ENCODE measurements at places on chromosomes 12 and 14. TPM values are rescaled to one million over a fixed set of nuclear protein-coding genes. Genes with fewer than 3 reads are reported as not detected.

- no peak overlapping the region for H3K27ac ChIP-seq
- H3K27me3 ChIP-seq, result no peaks in the 10 kb centered on the region
- H3K4me1 ChIP-seq, result peaks cover 5% of the 10 kb centered on the region
- H3K4me3 ChIP-seq, result no peak overlapping the region
- H3K36me3 ChIP-seq, result no peaks in the 10 kb centered on the region
Observed at GRCh38 chr12:18549598-18549997, 188.2 kb downstream of the PLCZ1 start.

The GPR65 gene
- 4.5 TPM for total RNA-seq

DNA sequence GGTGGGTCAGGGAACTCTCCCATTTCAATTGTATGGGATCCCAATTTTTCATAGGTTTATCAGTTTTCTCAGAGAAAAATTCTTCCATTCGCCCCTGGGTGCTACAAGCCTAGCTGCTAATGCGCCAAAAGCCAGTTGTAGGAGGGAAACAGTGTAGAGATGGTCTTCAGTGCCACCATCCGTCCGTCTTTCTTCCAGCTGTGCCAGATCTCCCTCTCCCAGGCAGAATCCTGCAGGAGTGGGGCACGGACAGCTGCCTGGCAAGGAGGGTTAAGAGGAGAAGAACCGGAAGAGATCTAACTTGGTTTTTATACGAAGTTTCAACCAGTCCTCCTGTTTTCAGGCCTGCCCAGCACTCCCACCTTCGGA, 38.9 kb upstream of the FUT8 start:
- H3K4me1 ChIP-seq, result no peaks in the 10 kb centered on the region
- H3K27ac ChIP-seq, result no peak overlapping the region
- H3K4me3 ChIP-seq, result no peak overlapping the region
- no peak for DNase-seq

GRCh38 chr14:57987596-57988300, 121.9 kb upstream of the SLC35F4 start:
- no peaks in the 10 kb centered on the region for H3K36me3 ChIP-seq
- H3K4me3 ChIP-seq, result no peak overlapping the region
- H3K27ac ChIP-seq, result no peak overlapping the region
- H3K4me1 ChIP-seq, result no peaks in the 10 kb centered on the region
- DNase-seq, result no peak
- H3K27me3 ChIP-seq, result no peaks in the 10 kb centered on the region

The USP15 gene
- total RNA-seq, result 65.1 TPM

The KRT74 gene
- not detected for total RNA-seq

The GXYLT1 gene
- 11.2 TPM for total RNA-seq

- H3K27ac ChIP-seq, result no peak overlapping the region
- no peak overlapping the region for H3K4me3 ChIP-seq
- no peaks in the 10 kb centered on the region for H3K4me1 ChIP-seq
- no peaks in the 10 kb centered on the region for H3K36me3 ChIP-seq
- no peak for DNase-seq
Observed at GRCh38 chr12:74483057-74483456, 54.6 kb upstream of the ATXN7L3B start.

DNA sequence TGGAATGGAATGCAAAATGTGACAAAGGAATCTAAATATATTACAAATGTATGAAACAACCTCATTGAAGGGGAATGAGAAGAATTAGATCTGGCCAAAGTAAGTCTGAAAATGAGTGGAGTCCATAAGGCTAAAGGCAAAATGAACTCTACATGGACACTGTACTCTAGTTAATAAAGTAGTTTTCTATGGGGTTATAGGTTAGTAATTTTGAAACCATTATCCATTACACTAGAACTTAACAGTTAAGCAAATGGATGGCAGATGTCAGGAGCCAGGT, 222.1 kb downstream of the NUAK1 start:
- H3K4me3 ChIP-seq, result no peak overlapping the region
- no peaks in the 10 kb centered on the region for H3K27me3 ChIP-seq
- no peaks in the 10 kb centered on the region for H3K4me1 ChIP-seq
- no peaks in the 10 kb centered on the region for H3K36me3 ChIP-seq
- no peak overlapping the region for H3K27ac ChIP-seq

DNA sequence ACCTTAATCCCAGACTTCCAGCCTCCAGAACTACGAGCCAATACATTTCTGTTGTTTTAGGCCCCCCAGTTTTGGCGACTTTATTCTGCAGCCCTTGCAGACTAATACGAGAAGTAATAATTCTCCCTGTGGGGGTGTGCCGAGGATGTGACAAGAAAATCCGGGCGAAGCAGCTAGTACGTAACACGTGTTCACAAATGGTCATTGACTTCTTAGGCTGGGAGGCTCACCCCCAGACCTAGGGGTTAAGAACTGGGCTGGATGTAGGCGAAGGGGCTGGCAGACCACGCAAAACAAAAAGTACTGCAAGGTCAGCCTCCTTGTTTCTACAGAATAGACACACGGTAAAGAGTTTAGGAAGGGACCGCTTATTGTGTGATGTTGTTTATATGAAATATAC, 69.8 kb upstream of the ESRRB start:
- no peak overlapping the region for H3K27ac ChIP-seq
- H3K36me3 ChIP-seq, result no peaks in the 10 kb centered on the region
- no peak overlapping the region for H3K4me3 ChIP-seq
- no peak for DNase-seq
- no peaks in the 10 kb centered on the region for H3K27me3 ChIP-seq

The MAP4K5 gene
- 47.1 TPM for total RNA-seq

- H3K27ac ChIP-seq, result no peak overlapping the region
- H3K4me3 ChIP-seq, result no peak overlapping the region
- no peaks in the 10 kb centered on the region for H3K36me3 ChIP-seq
- H3K27me3 ChIP-seq, result no peaks in the 10 kb centered on the region
- H3K4me1 ChIP-seq, result no peaks in the 10 kb centered on the region
- no peak for DNase-seq
Observed at GRCh38 chr12:19012965-19013364, 116.6 kb upstream of the PLEKHA5 start.

- H3K27ac ChIP-seq, result no peak overlapping the region
- H3K4me3 ChIP-seq, result no peak overlapping the region
- no peaks in the 10 kb centered on the region for H3K4me1 ChIP-seq
- no peaks in the 10 kb centered on the region for H3K27me3 ChIP-seq
- no peaks in the 10 kb centered on the region for H3K36me3 ChIP-seq
- no peak for DNase-seq
Observed at GRCh38 chr14:51869411-51870100, 9.1 kb downstream of the GNG2 start.

The KIF26A gene
- 10.2 TPM for total RNA-seq

The ISM2 gene
- total RNA-seq, result not detected

DNA sequence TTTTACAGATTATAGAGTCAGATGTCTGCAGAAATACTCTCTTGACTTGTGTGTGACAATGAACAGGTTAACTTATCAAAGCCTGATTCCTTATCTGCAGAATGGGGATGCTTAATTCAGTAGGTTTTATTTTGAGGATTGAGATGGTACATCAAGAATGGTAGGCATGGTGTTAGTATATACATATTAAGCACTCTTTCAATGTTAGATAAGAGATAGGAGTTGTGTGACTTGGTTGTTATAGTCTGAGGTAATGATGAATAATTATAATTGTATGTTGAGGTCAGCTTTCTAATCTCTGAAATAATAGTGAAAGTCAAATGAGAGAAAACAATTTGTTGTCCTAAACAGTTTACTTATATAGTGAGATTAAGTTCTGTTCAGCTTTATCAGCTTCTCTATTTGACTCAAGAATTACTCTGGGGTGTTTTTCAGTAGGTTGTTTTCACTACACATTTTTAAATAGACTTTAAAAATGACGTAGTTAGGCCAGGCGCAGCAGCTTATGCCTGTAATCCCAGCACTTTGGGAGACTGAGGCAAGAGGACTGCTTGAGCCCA, 11.9 kb downstream of the PALS1 start:
- no peak overlapping the region for H3K4me3 ChIP-seq
- no peak for DNase-seq
- no peak overlapping the region for H3K27ac ChIP-seq
- H3K4me1 ChIP-seq, result no peaks in the 10 kb centered on the region
- no peaks in the 10 kb centered on the region for H3K27me3 ChIP-seq
- no peaks in the 10 kb centered on the region for H3K36me3 ChIP-seq

GRCh38 chr12:25557830-25558436, 4.8 kb upstream of the LMNTD1 start:
- H3K4me3 ChIP-seq, result no peak overlapping the region
- no peak for DNase-seq
- H3K4me1 ChIP-seq, result no peaks in the 10 kb centered on the region
- H3K36me3 ChIP-seq, result no peaks in the 10 kb centered on the region
- H3K27me3 ChIP-seq, result no peaks in the 10 kb centered on the region

The GDF3 gene
- not detected for total RNA-seq

DNA sequence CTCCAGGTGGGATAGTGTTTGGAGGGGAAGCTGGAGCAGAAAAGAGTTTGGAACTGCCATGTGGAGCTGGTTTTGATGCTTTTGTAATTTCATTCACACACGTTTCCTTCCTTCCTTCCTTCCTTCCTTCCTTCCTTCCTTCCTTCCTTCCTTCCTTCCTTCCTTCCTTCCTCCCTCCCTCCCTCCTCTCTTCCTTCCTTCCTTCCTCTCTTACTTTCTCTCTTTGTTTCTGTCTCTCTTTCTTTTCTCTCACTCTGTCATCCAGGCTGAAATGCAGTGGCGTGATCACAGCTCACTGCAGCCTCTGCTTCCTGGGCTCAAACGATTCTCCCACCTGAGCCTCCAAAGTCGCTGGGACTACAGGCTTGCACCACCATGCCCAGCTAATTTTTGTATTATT, 168.0 kb upstream of the ARID2 start:
- no peaks in the 10 kb centered on the region for H3K4me1 ChIP-seq
- H3K4me3 ChIP-seq, result no peak overlapping the region
- no peaks in the 10 kb centered on the region for H3K27me3 ChIP-seq
- no peaks in the 10 kb centered on the region for H3K36me3 ChIP-seq

DNA sequence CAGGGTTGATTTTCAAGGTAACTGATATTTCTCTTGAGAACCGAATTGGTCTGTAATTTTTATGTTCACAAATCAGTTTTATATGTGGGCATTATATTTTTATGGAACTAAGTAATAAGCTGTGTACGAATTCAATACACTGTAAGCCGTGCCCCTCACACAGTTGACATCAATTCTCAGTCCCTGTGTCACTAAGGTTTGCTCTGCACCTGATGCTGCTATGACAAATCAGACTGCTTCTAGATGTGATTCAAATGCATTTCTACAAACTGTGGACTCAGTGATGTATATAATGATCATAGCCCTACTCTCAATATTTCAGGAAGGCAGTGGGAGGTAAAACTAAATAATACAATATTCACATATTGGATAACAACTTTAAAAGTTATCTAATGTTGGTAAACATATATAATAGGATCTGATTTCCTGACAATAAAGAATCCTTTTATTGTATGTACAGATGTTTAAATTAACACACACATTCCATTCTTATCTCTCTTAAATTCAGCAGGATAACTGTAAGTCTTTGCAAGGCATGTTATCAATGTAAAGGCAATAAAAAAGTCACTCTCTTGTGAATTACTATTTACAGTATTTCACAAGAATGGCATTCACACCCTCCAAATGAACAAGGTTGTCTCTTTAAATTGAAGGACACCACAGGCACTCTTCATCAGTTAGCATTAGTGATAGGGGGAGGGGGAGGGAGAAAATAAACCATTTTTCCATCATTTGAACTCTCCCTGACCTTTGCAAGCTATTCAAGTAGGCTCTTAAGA, 87.2 kb upstream of the SOX5 start:
- H3K27ac ChIP-seq, result peak overlapping the region; percentile 7
- H3K36me3 ChIP-seq, result no peaks in the 10 kb centered on the region
- H3K27me3 ChIP-seq, result no peaks in the 10 kb centered on the region
- H3K4me3 ChIP-seq, result peak overlapping the region; percentile 56

- H3K27ac ChIP-seq, result no peak overlapping the region
- H3K4me1 ChIP-seq, result peaks cover 27% of the 10 kb centered on the region
- no peaks in the 10 kb centered on the region for H3K27me3 ChIP-seq
- no peak overlapping the region for H3K4me3 ChIP-seq
- DNase-seq, result no peak
Observed at GRCh38 chr14:35407306-35407630, 2.7 kb upstream of the NFKBIA start.

- no peak overlapping the region for H3K27ac ChIP-seq
- no peak for DNase-seq
- no peak overlapping the region for H3K4me3 ChIP-seq
- no peaks in the 10 kb centered on the region for H3K27me3 ChIP-seq
- no peaks in the 10 kb centered on the region for H3K36me3 ChIP-seq
Observed at GRCh38 chr14:96962337-96962736, 165.2 kb downstream of the VRK1 start.

DNA sequence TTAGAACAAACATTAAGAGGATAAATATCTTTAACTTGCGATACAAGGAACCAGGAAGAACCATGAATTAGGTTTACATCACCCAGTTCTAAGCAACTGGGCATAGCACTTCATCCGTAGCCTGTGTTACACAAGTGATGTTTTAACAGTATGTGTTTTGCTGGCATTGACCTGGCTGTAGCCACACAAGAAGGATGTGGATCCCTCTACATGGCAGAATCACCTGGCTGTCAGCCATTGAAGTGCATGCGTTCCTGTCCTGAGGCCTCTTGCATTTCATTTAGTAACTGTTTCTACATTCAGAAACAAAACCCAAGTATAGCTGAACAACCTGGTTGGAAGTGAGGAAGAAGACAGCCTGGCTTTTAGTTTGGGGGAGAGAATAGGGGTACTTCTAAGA, 72.2 kb downstream of the TGFB3 start:
- DNase-seq, result no peak
- H3K36me3 ChIP-seq, result no peaks in the 10 kb centered on the region
- H3K27me3 ChIP-seq, result no peaks in the 10 kb centered on the region
